ENCODE measurements at places on chromosomes 7 and 10.
A peak's percentile ranks its signal among the peaks of the same experiment; 100 is the strongest.

DNA sequence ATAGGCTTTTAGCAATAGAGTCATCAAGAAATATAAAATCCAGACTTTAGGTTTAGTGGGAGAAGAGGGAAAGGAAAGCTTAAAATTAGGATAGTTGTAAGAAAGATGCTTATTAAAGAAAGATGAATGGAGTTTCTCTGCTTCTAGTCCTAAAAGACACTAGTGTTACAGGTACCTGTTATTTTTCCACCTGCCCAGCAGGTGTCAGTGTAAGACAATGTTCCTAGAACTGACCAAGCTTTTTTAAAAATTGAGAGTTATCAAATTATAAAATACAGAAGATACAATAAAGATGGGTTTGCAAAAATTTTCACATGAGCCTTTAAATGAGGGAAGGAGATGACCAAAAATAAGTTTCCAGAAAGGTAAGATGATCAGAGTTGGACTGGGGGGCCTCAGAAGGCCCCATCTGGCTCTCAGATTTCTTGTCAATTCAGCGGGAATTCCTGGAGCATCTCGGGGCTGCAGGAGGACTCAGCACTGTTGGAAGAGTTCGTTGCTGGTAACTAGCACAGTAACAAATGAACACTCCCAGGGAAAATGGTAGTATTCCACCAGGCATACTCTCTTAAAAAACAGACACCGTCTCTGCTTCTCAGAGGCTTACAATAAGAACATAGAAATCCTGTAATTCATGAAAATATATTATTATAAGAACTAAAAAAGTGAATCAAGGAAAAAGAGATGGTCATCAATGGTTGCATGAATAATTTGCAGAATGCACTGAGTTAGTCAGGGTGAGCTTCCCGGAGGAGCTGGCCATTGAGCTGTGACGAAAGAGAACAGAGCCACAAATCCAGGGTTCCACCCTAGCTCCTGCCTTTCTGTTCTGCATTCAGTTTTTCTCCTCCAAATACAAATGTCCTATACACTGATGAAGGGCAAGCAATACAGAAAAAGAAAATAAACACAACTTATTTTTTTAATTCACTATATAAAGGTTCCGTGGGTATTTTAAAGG, 71.8 kb upstream of the PIK3CG start:
- DNase-seq, result peak; percentile 46

GRCh38 chr10:94992811-94993210, 54.4 kb downstream of the CYP2C9 start:
- DNase-seq, result no peak

DNA sequence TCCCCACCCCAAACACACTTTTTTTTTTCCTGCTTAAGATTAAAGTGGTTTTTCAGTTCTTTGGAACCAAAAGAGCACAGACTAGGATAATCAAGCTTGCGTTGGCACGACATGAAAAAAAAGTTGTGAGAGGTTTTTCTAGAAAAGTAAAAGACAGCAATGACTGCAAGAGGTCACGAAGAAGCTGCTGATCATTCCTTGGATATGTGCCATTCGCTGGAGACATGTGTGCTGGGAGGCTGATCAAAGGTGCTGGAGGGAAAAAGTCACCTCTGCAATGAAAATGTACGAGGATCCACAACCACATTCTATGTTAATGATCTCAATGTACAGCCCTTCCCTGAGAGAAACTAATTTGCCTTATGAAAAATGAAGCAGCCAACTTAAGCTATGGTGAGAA, 5.4 kb downstream of the AKR1B1 start:
- no peak for DNase-seq

DNA sequence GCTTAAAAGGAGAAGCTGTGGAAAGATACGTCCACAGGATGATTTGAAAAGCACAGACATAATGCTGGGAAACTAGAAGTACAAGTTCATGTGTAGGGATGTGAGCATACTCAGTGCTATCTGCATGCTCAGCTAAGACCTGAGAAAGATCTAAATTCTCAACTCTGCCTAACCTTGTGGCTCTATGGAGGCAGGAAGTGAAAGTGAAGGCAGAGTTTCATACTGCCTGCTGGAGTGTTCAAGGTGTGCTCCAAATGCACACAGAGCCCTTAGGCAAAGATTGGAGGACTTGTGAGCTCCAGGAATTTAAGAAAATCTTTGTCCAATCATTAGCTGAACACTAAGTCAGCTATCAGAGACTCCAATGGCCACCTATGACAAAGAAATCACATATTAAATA, 190.9 kb downstream of the RNLS start:
- DNase-seq, result no peak

- no peak for DNase-seq
These were observed 468.4 kb upstream of the SEMA3D start for GRCh38 chr7:85655252-85655651.

GRCh38 chr7:87056346-87056745, 3.1 kb downstream of the ELAPOR2 start:
- DNase-seq, result no peak

DNA sequence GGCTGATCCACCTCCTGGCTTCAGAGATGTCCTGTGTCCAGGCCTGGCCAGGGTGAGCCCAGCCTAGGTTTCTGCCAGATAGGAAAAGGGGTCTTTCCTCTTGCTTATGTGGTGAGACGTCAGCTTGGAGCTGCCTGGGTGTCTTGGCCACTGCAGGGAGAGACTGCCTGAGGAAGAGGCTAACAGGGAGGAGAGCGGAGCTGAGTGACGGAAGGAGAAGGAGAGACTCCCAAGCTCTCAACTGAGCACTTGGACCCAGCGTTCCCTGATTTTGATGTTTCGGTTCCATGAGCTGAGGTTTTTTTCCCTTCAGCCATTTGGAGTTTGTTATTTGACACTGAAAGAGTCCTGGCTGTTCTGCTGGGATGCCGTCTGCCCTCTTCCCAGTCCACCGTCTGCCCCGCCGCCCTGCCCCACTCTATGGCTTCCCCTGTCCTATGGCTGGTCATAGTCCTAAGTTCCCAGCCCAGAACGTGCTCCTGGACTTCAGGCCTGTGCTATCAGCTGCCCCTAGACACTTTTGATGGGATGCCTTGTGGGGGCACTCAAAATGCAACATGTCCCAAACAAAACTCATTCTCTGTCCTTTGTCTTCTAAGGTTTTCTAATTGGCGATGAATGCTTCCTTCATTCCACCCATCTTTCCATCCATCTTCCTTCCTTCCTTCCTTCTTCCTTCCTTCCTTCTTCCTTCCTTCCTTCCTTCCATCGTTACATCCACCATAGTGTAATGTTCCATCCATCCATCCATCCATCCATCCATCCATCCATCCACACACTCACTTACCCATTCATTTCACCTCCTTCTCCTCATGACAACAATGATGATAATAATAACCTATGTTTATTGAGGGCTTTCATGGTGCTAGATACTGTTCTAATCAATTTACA, 20.3 kb upstream of the PCBD1 start:
- DNase-seq, result no peak

All from NCI-H748 treated with DMSO at 0.1 percent for 48 hours (cell line).